ENCODE measurements at places on chromosomes 6 and 20. TPM values are rescaled to one million over a fixed set of nuclear protein-coding genes. Genes with fewer than 3 reads are reported as not detected.
A peak's percentile ranks its signal among the peaks of the same experiment; 100 is the strongest.

The RNF144B gene
- total RNA-seq, result 2.3 TPM

The STMND1 gene
- not detected for total RNA-seq

The EYA2 gene
- total RNA-seq, result not detected

The HCK gene
- total RNA-seq, result 7.5 TPM

The RBPJL gene
- total RNA-seq, result not detected

The PTCRA gene
- 1.8 TPM for total RNA-seq

The ZNF341 gene
- 4.2 TPM for total RNA-seq

The LPA gene
- total RNA-seq, result not detected

DNA sequence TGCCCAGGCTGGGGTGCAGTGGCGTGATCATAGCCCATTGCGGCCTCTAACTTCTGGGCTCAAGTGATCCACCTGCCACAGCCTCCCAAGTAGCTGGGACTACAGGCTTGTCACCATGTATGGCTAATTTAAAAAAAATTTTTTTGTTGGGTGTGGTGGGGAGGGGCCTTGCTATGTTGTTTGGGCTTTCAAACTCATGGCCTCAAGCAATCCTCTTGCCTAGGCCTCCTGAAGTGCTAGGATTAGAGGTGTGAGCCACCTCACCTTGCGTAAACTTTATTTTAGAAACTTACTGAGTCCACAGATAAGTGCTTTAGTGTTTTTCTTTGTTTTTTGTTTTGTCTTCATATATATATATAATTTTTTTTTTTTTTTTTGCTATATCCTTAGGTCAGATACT lies 9.1 kb downstream of the SMAP1 start:
- DNase-seq, result no peak
- H3K36me3 ChIP-seq, result no peaks in the 10 kb centered on the region
- no peak overlapping the region for H3K4me3 ChIP-seq
- no peak overlapping the region for H3K27ac ChIP-seq
- H3K27me3 ChIP-seq, result no peaks in the 10 kb centered on the region

DNA sequence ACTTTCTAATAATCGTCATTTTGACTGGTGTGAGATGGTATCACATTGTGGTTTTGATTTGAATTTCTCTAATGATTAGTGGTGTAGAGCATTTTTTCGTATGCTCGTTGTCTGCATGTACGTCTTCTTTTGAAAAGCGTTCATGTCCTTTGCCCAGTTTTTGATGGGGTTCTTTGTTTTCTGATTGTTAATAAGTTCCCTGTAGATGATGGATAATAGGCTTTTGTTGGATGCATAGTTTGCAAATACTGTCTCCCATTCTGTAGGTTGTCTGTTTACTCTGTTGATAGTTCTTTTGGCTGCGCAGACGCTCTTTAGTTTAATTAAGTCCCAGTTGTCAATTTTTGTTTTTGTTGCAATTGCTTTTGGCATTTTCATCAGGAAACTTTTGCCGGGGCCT lies 32.3 kb upstream of the XRN2 start:
- no peak overlapping the region for H3K27ac ChIP-seq
- no peak for DNase-seq
- no peaks in the 10 kb centered on the region for H3K4me1 ChIP-seq
- H3K36me3 ChIP-seq, result peaks cover 3% of the 10 kb centered on the region
- H3K27me3 ChIP-seq, result peaks cover 30% of the 10 kb centered on the region

GRCh38 chr20:1965520-1966351 lies 28.1 kb downstream of the PDYN start:
- DNase-seq, result peak; percentile 41
- H3K27me3 ChIP-seq, result peaks cover 70% of the 10 kb centered on the region
- H3K4me3 ChIP-seq, result peak overlapping the region; percentile 47
- H3K36me3 ChIP-seq, result peaks cover 8% of the 10 kb centered on the region

DNA sequence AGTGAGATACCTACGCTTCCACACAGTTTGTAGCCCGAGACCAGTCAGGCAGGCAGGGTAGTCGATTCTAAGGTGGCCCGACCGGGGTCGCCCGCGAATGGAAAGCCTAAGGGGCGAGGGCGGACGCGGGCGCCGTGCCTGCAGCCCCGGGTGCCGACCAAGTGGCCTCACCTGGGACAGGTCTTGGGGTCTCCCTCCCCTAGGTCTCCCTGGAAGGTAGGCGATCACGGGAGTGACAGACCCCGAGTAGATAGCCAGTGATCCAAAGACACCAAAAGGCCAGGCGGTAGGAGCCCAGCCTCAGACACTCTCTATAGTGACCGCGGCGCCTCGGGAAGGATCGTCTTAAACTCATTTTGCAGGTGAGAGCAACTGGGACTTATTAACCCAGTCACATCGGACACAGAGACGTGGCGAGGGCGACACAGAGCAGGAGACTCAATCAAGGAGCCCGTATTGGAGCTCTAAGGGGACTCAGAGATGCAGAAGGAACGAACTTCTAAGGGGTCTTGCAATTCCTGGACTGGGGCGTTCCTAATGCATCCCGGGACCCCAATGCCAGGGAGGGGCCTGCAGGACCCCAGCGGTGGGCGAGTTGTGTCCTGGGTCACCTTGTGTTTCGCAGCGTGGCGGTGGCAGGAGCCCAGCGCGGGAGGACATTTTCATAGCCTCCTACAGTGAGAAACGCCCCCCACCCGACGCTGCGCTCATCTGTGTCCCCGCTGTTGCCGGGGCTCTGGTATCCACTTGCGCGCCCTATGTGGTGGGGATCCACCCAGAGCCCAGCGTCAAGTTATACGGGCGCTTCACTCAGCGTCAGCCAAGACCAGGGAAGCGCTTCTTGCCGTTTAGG lies 2.1 kb upstream of the VSX1 start:
- H3K4me1 ChIP-seq, result peaks cover 16% of the 10 kb centered on the region
- no peak overlapping the region for H3K27ac ChIP-seq
- no peaks in the 10 kb centered on the region for H3K36me3 ChIP-seq

- H3K36me3 ChIP-seq, result peaks cover 2% of the 10 kb centered on the region
- peaks cover 12% of the 10 kb centered on the region for H3K27me3 ChIP-seq
- DNase-seq, result no peak
- no peak overlapping the region for H3K27ac ChIP-seq
- H3K4me3 ChIP-seq, result no peak overlapping the region
- H3K4me1 ChIP-seq, result peaks cover 8% of the 10 kb centered on the region
Measured at GRCh38 chr6:44622555-44622954, 235.0 kb downstream of the CDC5L start.

- DNase-seq, result no peak
- H3K27ac ChIP-seq, result no peak overlapping the region
- H3K4me1 ChIP-seq, result peaks cover 6% of the 10 kb centered on the region
- peaks cover 3% of the 10 kb centered on the region for H3K36me3 ChIP-seq
Measured at GRCh38 chr6:27776504-27776903, 135.7 kb downstream of the OR2B2 start.

- peaks cover 16% of the 10 kb centered on the region for H3K4me1 ChIP-seq
- H3K27ac ChIP-seq, result peak overlapping the region; percentile 21
- peak overlapping the region; percentile 87 for H3K4me3 ChIP-seq
- H3K36me3 ChIP-seq, result no peaks in the 10 kb centered on the region
- H3K27me3 ChIP-seq, result no peaks in the 10 kb centered on the region
Measured at GRCh38 chr6:154276810-154277628, 79.6 kb downstream of the IPCEF1 start.

GRCh38 chr6:21905531-21905930 lies 312.0 kb downstream of the SOX4 start:
- peak overlapping the region; percentile 22 for H3K27ac ChIP-seq
- peaks cover 6% of the 10 kb centered on the region for H3K27me3 ChIP-seq
- H3K4me3 ChIP-seq, result no peak overlapping the region
- no peaks in the 10 kb centered on the region for H3K36me3 ChIP-seq
- no peak for DNase-seq

DNA sequence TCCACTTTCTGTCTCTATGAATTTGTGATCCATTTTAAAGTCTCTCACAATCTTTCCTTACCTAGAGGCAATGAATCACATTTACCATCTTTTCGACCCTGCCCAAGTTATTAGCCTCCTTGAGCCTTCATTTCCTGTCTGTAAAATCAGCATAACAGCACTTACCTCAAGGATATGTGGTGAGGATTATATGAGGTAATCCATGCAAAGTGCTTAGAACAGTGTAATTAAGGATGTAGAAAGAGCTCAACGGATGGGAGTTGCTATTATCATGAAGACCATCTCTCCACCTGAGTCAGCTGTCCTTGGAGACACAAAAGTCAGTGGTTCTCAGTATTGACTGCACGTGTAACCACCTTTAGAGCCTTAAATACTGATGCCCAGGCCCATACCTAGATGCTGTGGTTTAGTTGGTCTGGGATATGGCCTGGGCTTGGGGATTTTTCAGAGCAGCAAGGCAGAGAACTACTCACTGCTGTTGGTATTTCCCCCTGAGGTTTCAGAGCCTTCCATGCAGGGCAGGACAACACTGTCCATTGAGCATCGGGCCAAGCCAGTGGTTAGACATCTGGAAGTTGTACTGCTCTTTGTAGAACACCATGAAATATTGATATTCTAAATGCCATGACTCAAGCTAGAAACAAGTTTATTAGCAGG lies 55.8 kb downstream of the LYRM2 start:
- H3K27me3 ChIP-seq, result no peaks in the 10 kb centered on the region
- DNase-seq, result no peak
- no peak overlapping the region for H3K27ac ChIP-seq
- H3K4me1 ChIP-seq, result peaks cover 2% of the 10 kb centered on the region
- H3K36me3 ChIP-seq, result no peaks in the 10 kb centered on the region
- H3K4me3 ChIP-seq, result no peak overlapping the region

DNA sequence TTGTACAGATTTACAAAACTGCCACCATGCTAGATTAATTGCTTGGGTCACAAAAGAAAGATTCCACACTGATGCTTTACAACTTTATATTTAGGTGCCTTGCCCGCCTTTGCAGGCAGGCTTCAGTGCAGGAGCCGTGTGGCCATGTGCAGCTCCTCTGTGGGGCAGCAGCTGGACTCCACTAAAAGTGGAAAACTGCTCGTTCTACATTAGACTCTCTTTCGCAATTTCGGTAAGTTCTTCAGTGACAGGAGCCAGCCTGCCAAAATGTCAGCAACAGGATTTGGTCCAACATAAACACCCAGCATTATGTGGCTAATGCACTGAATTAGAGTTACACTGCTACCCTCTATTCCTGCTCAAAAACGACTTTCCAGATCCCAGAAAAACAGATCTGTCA lies 174.4 kb upstream of the KCNK16 start:
- H3K27ac ChIP-seq, result no peak overlapping the region
- DNase-seq, result no peak

DNA sequence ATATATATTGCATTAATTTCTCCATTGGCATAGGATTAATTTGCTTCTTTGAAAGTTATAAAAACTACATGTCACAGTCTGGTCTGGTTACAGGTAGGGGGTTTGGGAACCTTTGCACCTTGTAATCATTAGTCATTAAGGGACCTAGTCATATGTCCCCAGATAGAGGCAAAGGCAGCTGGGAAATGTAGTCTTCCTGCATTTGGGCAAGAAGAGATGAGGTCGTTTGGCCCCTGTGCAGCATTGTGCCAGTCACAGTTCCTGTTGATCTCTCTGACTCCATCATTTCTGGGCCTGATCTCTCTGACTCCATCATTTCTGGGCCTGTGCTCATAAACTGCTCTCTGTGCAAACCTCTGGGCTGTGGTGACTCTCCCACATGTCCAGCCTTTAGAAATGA lies 73.2 kb downstream of the BCKDHB start:
- DNase-seq, result no peak
- no peak overlapping the region for H3K4me3 ChIP-seq
- H3K36me3 ChIP-seq, result peaks cover 7% of the 10 kb centered on the region
- no peaks in the 10 kb centered on the region for H3K27me3 ChIP-seq
- H3K27ac ChIP-seq, result no peak overlapping the region
- H3K4me1 ChIP-seq, result peaks cover 3% of the 10 kb centered on the region

DNA sequence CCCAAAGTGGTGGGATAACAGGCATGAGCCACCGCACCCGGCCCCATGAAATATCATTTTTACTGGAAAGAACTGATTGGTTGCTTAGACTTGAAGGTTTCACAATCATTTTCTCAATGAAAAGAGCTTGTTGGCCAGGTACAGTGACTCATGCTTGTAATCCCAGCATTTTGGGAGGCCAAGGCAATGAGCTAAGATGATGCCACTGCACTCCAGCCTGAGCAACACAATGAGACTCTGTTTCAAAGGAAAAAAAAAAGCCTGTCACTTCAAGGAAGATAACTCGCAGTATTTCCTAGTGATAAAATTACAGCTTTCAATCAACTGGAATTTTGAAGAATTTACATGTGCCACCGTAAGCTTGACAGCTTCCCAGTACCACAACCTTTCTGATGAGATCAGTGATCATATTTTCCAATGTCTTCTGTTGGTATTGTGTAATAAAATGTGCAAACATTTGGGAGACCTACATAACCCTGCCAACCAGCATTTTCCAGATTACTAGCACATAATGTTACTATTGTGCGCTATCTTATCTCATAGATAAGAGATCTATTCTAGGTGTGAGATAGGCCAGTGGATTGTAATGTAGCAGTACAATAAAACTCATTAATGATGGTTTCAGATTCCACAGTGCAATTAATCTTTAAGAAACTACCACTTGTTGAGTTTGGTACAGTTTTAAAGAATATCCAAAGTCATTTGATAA lies 7.2 kb downstream of the PNLDC1 start:
- H3K27ac ChIP-seq, result no peak overlapping the region
- no peaks in the 10 kb centered on the region for H3K27me3 ChIP-seq
- DNase-seq, result no peak
- H3K4me3 ChIP-seq, result no peak overlapping the region
- peaks cover 4% of the 10 kb centered on the region for H3K4me1 ChIP-seq

DNA sequence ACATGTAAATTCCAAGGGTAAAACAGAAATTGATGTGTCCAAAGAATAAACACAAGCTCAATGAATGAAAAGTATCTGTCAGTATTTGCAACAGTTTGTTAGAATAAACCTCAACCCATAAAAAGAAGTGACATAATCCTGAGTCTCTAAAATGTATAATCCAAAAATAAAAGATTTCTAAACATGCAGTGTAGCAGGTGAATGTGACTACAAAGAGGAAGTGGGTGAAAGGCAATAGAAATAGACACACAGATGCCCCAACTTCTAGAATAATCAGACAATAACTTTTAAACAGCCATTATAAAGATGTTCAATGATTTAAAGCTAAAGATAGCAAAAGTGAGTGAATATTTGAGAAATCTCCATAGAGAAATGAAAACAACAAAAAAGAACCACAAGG lies 1009.2 kb upstream of the GJE1 start:
- peaks cover 6% of the 10 kb centered on the region for H3K27me3 ChIP-seq
- H3K36me3 ChIP-seq, result no peaks in the 10 kb centered on the region
- DNase-seq, result no peak
- H3K4me3 ChIP-seq, result no peak overlapping the region

DNA sequence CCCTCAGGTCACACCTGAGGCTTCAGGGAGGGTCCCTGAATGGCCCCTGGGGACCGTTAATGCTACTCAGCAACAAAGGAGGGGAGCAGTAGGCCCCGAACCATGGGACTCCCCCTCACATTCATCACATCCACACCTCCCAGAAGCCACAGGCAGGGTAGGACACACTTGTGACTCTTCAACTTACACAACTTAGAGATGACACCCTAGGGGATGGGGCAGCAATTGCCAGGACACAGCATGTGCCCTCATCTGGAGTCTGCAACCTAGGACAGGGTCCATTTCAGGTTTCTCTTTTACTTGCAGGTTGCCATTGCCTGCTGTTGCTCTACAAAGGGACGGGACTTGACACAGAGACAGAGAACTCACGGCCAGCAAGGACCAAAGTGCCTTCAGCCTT lies 770 bp downstream of the ULBP3 start:
- DNase-seq, result no peak
- peaks cover 18% of the 10 kb centered on the region for H3K27me3 ChIP-seq
- H3K36me3 ChIP-seq, result peaks cover 9% of the 10 kb centered on the region
- peak overlapping the region; percentile 93 for H3K4me3 ChIP-seq
- peaks cover 20% of the 10 kb centered on the region for H3K4me1 ChIP-seq
